ENCODE measurements at places on chromosomes 13 and 19.

DNA sequence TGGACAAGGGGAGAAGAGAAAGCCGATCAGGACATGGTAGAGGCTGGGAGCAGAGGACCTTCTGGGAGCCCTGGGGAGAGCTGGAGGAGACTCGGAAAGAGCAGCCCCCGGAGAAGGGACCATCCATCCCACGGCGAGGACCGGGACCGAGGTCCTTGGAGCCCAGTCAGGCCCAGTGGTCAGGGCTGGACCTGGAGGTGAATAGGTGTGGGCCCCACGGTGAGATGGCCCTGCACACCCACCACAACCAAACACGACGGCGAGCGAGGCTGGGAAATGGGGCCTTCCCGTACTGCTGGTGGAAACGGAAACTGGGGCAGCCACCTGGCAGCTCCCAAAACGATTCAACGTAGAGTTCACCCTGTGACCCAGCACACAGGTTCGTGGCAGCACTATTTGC lies 3.7 kb upstream of the NTN5 start:
- no peak for DNase-seq

DNA sequence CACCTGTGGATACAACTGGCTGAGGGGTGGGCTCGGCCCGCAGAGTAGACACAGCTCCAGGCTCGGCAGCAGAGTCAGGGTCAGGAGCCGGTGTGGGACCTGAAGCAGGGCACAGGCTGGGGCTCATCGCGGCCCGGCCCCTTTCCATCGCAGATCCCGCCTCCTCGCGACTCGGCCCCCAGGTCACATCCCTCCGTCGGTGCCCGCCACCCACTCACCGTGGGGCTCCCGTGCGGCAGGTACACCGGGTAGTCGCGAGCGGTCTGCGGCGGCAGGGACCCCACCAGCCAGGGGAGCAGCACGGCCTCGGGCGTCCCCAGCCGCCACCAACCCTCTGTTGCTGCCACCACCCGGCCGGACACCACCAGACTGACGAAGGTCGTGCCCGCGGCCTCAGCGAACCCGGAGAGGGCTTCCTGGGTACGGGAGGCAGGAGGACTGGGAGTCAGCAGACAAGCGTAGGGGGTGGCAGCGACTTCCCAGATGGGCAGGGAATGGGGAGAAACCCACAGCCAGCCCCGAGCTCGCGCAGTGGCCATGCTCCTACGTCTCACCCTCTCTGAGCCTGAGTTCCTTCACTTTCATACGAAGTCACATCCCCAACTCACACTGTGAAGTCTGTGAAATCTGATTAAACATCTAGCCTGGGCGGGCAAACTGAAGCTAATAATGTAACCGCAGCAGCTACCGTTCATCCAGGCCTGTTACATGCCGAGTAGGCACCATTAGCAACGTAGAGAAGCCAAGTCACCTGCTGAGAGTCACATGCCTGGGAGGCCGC lies 3.7 kb downstream of the FUZ start:
- DNase-seq: no peak

DNA sequence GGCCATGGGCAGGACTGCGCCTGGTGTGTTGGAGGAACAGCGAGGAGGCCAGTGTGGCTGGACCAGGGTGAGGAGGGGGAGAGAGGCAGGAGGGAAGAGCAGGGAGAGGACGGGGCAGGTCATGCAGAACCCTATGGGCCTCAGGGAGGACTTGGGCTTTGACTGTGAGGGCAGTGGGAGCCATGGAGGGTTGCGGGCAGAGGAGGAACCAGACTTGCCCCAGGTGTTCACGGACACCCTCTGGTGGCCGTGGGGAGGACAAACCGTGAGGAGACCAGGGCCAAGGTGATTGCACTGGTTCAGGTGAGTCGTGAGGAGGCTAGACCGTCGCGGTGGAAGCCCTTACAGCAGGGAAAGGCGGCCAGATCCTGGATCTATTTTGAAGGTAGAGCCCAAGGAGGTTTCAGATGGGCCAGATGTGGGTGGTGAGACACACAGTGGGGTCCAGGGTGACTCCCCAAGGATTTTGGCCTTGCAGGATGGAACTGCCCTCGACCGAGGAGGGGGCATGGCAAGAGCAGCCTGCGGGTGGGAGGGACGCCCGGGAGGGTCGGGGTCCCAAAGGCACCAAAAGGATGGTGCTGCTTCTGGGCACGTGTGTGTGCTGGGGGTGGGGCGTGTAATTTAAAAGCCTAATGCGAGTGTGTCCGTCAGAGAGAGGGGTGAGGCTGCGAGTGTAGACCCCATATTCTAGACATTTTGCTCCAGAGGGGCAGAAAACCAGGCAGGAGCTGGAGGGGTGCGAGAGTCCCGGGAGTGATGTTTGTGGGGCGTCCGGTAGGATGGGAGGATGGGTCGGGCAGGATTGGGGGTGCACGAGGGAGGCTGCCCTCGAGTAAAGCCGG lies 2.7 kb upstream of the REXO1 start:
- DNase-seq: no peak

DNA sequence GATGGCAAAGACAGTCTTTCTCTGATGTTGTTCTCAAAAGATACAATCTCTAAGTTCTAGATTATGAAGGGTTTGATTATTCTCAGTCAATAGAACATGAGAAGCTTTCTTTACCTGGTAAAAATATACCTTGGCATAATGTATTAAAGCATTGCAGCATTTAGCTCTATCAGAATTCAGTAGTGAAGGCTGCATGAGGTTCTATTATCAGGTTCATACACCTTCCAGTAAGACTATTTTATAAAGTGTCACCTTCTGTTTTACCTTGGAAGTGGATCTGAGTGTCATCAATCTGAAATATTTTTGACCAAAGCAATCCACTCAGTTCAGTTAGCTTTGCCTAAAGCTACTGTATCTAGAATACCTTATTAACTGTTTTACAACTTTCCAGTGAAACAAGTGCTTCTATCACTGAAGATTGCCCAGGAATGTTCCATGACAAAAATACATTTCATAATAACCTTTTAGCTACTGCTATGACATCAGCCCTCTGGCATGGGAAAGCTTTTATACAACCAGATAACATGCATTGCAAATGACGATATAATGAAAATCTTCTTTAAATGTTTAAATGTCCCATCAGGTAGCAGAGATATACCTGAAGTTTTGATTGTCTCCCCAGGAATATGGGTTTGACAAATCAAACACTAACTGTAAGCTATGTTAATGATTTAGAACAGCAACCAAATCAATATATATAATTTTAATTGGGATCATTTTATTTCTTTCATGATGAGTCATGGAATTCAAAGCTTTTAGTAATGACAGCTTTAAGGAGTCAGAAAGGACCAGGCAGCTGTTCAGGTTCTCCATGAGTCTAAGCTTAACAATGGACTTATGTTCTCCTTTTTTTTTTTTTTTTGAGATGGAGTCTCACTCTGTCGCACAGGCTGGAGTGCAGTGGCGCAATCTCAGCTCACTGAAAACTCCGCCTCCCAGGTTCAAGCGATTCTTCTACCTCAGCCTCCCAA lies 72.2 kb downstream of the UFM1 start:
- DNase-seq: no peak

GRCh38 chr19:41925208-41926003 lies 2.8 kb downstream of the ERFL start:
- no peak for DNase-seq

- no peak for DNase-seq
Observed at GRCh38 chr13:36837354-36838092, 18.5 kb downstream of the RFXAP start.

DNA sequence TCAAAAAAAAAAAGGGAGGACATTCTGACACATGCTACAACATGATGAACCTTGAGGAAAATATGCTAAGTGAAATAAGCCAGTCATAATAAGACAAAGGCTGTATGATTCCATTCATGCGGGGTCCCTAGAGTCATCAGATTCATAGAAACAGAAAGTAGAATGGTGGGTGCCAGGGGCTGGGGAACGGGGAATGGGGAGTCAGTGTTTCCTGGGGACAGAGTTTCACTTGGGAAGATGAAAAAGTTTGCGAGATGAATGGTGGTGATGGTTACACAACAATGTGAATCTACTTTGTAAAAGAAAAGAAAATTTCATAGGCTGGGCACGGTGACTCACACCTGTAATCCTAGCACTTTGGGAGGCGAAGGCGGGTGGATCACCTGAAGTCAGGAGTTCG lies 6.1 kb upstream of the CLEC4G start:
- DNase-seq: no peak

- no peak for DNase-seq
Observed at GRCh38 chr13:38952827-38953226, 37.8 kb downstream of the STOML3 start.

DNA sequence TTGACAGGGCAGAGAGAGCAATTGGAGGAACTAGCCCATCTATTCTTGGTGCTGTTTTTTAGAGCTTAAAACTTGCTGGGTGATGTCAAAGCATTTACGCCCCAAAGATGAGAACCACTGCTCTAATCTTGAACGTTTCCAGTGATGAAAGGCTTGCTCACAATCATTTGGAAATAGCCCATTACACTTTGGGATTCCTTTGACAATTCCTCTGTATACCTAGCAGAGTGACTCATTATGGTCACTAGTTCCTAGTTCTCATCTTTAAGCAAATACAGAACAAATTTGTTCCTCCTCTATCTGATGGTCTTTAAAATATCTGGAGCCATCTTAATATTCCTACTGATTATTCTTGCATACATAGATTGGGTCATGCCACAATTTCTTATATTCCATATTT lies 112.3 kb downstream of the GPC6 start:
- DNase-seq: no peak

DNA sequence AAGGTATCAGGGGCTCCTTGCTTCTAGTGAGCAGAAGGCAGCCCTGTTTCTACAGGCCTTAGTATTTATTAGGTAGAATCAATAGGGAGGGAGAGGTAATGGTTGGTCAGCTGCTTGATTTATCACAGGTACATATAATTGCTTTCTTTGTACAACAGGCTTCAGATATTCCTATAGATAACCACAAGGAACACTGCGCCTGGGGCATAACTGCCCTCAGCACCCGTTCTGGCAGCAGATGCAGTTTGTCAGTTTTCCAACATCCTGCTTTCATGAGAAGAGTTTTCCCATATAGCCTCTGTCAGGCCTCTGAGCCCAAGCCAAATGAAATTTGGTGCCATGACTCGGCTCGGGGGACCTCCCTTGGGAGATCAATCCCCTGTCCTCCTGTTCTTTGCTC lies 12.4 kb upstream of the ZNF486 start:
- DNase-seq: no peak

- DNase-seq: peak; percentile 16
Observed at GRCh38 chr13:26254583-26255111, 718 bp downstream of the CDK8 start.

GRCh38 chr19:10761443-10762250 lies 43.8 kb downstream of the DNM2 start:
- DNase-seq: no peak

DNA sequence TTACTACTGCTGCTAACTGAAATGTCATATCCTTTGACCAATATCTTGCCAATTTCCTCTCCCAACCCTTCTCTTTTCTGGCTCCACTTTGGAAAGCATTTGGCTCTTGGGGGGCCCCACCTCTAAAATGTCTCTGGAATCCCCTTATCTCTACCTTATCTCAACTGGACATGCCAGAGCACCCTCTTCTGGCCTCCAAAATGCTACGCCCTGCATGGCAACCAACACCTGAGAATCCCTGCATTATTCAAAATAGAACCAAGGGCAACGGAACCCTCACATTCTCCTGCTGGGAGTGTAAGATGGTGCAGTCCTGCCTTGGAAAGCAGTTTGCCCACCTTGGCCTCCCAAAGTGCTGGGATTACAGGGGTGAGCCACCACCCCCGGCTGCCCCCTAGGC lies 35.3 kb downstream of the CERS4 start:
- no peak for DNase-seq

- no peak for DNase-seq
Observed at GRCh38 chr19:18995804-18996241, 37.5 kb downstream of the SUGP2 start.

- no peak for DNase-seq
Observed at GRCh38 chr13:58343076-58343475, 711.5 kb downstream of the PCDH17 start.

DNA sequence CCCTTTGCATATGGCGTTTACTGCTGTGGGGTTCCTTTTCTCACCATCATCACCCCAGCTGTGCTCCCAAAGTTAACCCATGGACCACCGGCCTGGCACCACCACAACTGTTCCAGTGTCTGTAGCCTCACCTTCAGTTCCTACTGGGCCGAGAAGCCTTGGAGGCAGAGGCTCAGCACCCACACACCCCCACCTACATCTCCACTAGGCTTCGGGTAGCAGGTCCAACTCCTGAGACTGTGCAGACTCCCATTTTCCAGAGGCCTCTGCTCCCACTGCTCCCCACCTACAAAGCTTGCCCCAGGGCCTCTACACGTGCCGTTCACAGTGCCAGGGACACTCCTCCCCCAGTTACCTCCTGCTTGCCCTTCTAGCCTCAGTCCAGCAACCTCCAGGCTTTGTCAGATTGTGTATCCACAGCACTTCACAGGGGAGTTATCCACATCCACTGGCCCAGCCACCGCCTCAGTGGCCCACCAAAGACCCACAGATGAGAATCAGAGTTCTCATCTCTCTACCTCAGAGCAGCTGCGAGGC lies 14.1 kb downstream of the SLC27A5 start:
- DNase-seq: no peak

DNA sequence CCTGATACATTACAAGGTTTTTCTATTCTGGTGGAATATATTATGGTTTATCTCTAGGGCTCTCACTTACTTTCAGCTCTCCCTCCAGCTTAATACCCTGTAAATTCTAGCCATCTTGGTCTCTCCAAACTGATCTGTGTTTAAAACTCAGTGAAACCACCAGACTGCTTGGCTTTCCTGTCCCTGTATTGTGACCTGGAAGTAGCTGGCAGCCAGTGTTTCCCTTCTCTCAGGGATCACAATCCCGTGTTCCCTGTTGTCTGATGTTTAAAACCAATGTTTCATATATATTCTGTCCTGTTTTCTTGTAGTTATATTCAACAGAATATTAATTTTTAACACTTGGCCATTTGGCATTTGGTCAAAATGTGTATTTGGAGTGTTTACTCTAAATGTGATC lies 8.0 kb downstream of the AKAP11 start:
- DNase-seq: no peak

GRCh38 chr19:47377208-47377701 lies 28.1 kb downstream of the DHX34 start:
- no peak for DNase-seq

DNA sequence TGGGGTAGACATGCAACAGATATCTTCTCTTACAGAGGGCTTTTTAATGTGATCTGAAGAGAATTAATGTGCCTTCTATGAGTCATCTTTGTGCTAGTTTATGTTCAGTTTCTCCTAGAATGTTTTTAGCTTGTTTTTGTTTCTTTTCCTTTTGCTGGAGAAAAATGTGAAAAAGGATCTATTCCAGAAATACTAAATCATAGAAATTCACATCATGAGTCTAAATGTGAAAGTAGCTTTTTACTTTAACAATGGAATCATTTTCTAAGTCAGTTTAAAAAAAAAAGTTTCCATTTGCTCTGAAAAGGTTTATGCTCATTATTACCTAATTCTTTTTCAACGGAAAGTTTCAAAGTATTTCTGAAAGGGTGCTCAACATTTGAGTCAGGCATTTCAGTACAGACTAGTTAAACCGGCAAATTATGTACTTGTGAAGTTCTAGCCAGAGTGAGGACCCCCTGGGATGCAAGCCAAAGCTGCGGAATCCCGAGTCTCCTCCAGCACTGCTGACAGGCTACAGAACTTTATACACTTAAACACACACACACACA lies 72.9 kb downstream of the SPATA13 start:
- no peak for DNase-seq

GRCh38 chr19:13507053-13507611 lies 853 bp upstream of the CACNA1A start:
- no peak for DNase-seq

- no peak for DNase-seq
Observed at GRCh38 chr13:48006396-48006795, 5.3 kb upstream of the SUCLA2 start.

GRCh38 chr19:40512473-40513344 lies 45.9 kb downstream of the SPTBN4 start:
- no peak for DNase-seq

- no peak for DNase-seq
Observed at GRCh38 chr19:6260912-6261650, 18.7 kb downstream of the MLLT1 start.

Measured in stimulated activated CD4-positive, alpha-beta T cell treated with anti-CD3 and anti-CD28 coated beads, Interleukin-15, amount 100 ng/mL, for 1 hour (primary cell).